Ureter (tissue), 1 donor: ENCODE measurements at places on chromosomes 16 and 17. TPM values are rescaled to one million over a fixed set of nuclear protein-coding genes. Genes with fewer than 3 reads are reported as not detected.

DNA sequence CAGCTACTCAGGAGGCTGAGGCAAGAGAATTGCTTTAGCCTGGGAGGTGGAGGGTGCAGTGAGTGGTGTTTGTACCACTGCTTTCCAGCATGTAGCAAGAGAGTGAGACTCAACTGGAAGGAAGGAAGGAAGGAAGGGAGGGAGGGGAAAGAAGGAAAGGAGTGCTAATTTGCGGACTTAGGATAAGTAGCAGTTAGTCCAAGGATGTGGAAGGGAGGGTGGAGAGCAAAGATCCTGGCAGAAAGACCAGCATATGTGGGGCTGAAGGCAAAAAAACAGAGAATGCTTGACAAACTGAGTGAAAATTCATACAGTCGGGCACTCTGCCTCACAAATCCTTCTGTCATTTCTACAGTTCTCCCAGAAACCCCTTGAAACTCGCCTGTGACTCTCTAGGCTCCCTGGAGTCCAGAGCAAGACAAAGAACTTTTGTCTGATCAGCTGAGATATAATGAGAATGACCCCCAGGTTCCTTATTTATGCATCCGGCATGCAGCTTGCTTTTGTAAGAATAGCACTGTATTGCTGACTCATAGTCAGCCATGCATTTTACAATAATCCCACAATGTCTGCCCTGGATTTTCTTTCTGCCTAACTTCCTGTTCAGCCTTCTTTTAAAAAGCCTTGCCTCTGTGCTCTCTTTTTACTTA is 31.5 kb downstream of the CDK5RAP3 start:
- no peak for DNase-seq

GRCh38 chr17:50638606-50638965 is 3.9 kb downstream of the ABCC3 start:
- DNase-seq, result no peak

SLC38A8 gene
- not detected for total RNA-seq

DNA sequence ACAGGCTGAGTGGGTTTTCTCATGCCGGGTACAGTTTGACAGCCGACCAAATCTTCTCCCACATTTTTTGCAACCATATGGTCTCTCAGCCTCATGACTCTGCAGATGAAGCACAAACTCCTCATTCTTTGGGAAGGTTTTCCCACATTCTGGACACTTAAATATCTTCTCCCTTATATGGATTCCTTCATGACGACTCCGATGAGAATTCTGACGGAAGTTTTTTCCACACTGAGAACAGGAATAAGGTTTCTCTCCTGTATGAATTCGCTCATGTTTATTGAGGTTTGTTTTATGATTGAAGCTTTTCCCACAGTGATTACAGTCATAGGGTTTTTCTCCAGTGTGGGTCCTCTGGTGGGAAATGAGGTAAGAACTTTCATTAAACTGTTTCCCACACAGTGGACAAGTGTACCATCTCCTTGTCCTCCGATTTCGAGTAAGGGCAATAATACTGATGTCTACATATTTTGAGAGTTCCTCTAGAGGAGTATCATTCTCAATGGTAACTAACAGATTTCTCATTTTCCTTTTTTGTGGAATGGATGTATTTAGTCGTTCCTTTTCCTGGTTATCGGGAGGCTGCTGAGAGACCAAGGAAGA is 10.9 kb downstream of the ZNF200 start:
- DNase-seq, result no peak

DNA sequence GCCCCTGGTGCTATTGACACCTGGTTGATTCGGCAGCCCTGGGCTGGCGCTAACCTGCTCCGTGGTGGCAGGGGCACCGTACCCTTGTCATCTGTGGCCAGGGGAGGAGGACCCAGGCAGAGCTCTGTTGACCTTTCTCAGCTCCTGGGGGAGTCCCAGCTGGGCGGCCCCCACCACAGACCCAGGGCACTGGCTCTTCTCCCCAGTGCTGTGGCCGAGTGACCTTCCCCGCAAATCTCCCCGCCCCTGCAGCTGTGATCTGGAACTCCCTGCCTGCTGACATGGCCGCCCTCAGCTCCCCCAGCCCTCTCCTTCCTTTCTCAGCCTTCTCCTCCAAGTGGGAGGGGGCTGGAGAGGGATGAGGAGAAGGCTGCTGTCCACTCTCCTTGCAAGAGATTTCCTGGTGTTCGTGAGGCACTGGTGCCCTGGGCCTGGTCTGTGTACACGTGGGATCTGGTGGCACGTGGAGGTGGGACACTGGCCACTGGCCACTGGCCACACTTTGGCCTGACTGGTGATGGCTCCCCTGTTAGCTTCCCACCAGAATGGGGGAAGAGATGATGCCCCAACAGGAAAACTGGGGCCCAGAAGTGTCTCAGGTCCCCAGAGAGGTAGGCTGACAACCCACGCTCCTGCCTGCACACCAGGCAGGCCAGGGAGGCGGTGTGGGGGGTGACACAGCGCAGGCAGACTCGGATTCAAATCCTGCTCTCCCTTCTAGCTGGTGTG is 8.2 kb downstream of the FMNL1 start:
- no peak for DNase-seq

- no peak for DNase-seq
These were observed 150.8 kb downstream of the XYLT1 start for GRCh38 chr16:17320009-17320408.

DNA sequence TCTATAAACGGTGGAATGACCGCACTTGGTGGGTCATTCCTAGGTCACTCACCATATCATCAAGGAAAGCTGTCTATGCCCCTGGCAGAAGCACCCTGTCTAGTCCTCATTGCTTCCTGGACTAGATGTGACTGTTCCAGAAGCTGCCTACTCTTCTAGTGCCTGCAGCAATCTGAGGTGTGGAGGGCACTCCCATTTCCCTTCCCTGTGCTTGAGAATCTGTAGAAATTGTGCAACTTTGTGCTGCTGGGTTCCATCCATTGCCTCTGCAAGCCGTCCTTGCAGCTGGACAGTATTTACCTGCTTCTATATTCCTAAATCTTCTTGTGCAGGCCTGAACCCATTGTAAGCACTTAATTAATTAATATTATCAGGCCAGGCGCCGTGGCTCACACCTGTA is 52.1 kb downstream of the CACNG3 start:
- no peak for DNase-seq

GRCh38 chr16:65271996-65272395 is 150.1 kb upstream of the CDH11 start:
- no peak for DNase-seq

GRCh38 chr17:19415806-19416775 is 5.1 kb downstream of the RNF112 start:
- no peak for DNase-seq

TERB1 gene
- 1.0 TPM for total RNA-seq

GRCh38 chr17:145671-146541 is 8.5 kb downstream of the SCGB1C2 start:
- DNase-seq, result peak; percentile 38

- DNase-seq, result no peak
These were observed 22.8 kb downstream of the ABCC1 start for GRCh38 chr16:15972046-15972868.

GRCh38 chr17:66494023-66494803 is 191.8 kb downstream of the PRKCA start:
- no peak for DNase-seq

TBC1D3D gene
- 4.0 TPM for total RNA-seq

DNA sequence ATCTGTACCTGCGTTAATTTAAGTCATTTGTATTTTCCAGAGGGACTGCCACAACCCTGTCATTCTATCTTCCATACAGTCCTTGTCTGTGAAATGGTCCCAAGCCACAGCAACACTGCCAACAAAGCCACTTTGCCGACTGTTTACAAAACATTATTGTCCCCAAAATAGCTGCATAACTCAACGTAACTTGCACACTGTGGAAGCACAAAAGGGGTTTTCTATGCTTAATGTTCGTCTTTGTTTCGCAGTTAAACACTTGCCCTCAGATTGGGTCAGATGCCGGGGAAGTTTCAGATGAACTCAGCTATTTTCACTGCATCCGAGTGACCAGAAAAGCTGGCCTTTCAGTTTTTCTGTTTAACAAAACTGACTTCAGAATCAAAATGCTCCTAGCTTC is 4.6 kb downstream of the SEC14L5 start:
- DNase-seq, result no peak

GRCh38 chr16:50274326-50275097 is 8.2 kb downstream of the ADCY7 start:
- no peak for DNase-seq

DNA sequence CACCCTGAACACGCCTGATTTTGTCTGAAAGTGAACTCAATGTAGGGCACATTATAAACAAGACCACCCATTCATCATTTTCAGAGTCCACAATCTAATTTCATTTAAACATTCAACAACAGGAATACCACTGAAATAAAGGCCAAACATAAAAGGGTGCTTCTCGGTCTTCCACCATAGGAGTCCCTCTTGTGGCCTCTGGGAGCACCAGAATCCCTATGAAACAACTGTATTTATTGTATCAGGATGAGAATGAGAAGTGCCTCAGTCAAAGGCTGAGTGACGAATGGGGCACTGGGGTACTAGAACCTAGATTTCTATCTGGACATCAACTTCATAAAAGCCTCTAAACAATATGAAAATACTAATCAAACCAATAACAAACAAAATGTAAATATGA is 40.4 kb downstream of the NXPH3 start:
- no peak for DNase-seq

TPPP3 gene
- total RNA-seq, result 12.5 TPM

NLRP1 gene
- total RNA-seq, result 34.2 TPM

DNA sequence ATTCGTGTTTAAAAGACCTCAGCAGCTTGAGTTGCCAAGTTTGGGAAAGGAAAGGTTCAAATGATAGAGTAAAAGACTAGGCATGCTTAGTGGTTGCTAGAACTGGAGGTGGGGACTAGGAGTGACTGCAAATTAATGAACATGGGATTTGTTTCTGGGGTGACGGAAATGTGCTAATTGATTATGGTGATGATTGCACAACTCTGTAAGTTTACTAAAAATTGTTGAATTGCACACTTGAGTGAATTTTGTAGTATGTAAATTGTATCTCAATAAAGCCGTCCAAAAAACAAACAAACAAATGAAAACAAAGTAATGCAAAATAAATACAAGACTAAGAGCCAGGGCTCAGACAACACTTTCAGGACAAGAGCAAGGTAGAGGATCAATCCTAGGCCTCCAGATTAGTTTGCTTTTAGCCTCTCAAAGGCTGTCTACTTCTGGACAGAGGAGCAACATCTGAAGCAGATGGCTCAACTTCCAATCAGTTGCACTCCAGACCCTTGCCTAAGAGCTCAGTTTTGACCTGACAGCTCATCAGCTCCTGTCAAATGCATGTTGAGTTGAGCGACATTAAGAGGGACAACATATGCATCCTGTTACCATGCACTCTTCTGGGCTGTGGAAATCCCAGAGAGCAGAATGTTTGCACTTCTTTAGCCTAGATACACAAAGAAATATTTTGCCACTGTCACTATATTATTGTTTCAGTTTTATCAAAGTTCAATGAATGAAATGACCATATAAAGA is 111.2 kb upstream of the ASIC2 start:
- no peak for DNase-seq

ZFHX3 gene
- total RNA-seq, result 60.8 TPM

GRCh38 chr17:29533976-29534375 is 32.9 kb downstream of the ABHD15 start:
- DNase-seq, result no peak

DNA sequence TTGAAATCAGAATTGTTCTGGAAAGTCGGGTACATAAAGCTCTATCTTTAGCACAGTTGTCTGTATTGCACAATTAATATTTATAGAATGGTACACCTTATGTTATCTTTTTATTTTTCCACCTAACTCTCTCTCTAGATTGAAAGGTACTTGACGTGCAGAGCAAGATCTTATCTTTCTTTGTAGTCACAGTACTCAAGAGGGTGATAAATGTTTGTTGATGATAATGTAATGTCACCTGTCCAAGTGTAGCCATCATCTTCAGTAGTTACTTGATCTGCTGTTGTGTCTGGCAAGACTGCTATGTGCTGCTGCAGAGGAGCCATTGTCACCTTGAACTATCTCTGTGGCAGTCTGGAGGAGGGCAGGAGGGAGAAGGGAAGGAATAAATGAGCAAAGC is 5.3 kb downstream of the HMOX2 start:
- DNase-seq, result no peak

GRCh38 chr17:27577884-27578717 is 52.9 kb upstream of the LGALS9 start:
- no peak for DNase-seq

TMED6 gene
- 1.5 TPM for total RNA-seq

SLC16A5 gene
- total RNA-seq, result 77.7 TPM

- DNase-seq, result peak; percentile 46
These were observed 63.3 kb upstream of the MTMR4 start for GRCh38 chr17:58577696-58578095.

DNA sequence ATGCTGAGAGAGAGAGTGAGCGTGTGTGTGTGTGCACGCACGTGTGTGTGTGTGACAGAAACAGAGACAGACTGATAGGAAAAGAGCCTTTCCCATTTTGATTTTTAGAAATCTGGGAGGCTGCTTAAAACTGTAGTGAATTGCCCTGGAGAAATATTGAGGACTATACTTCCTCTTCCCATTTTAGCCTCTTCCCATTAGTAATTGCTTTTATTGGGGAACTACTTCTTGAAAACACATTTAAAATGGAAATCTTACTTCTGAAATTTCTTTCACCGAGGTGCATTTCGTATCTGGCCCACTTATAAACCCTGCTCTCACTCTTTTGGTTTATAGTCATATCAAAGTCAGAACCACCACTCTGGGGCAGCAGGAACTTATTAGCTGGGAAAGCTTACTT is 47.1 kb downstream of the NUP93 start:
- DNase-seq, result no peak

- no peak for DNase-seq
These were observed 21.4 kb downstream of the PIK3R5 start for GRCh38 chr17:8944083-8944482.

GRCh38 chr16:728890-729744 is 2.2 kb downstream of the HAGHL start:
- no peak for DNase-seq

DNA sequence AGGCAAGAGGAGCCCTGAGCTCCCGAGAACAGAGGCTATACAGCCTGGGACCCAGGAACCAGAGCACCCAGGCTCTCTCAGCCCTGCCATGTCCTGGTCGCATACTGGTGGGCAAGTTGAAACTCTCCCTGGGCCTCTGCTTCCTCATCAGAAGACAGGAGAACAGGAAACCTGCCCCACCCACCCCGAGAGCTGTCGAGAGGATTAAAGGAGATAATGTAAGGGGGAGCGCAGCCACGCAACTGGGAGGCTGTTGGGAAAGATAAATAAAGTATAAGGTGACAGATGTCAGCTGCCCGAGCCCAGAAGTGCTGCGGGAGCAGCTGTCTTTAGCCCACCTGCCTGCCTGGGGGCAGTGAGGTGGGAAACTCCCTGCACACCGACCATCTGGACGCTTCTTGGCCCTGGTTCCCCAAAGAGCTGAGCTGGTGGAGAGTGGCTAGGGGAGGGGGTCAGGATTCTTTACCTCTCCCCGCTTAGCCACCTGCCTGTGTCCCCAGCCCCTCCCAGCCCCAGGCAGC is 6.8 kb downstream of the KIF19 start:
- DNase-seq, result no peak

FOXN1 gene
- total RNA-seq, result 1.5 TPM

- no peak for DNase-seq
These were observed 9.2 kb upstream of the MRPL58 start for GRCh38 chr17:75003070-75003956.
